ENCODE measurements at places on chromosomes 6 and 20. TPM values are rescaled to one million over a fixed set of nuclear protein-coding genes. Genes with fewer than 3 reads are reported as not detected.

The KCNK16 gene
- total RNA-seq = not detected

The DOK5 gene
- 20.3 TPM for total RNA-seq

The NRM gene
- total RNA-seq = 2.4 TPM

The DUSP15 gene
- total RNA-seq = not detected

The RAMACL gene
- total RNA-seq = 2.4 TPM

The GTSF1L gene
- total RNA-seq = not detected
